ENCODE measurements at places on chromosomes 5 and 9. TPM values are rescaled to one million over a fixed set of nuclear protein-coding genes. Genes with fewer than 3 reads are reported as not detected.

GRCh38 chr5:35659556-35659955 is 41.9 kb downstream of the SPEF2 start:
- DNase-seq = no peak

- no peak for DNase-seq
Observed at GRCh38 chr5:115599924-115600323, 2.4 kb downstream of the TICAM2 start.

Gene PLAC8L1
- 0.30 TPM for total RNA-seq

DNA sequence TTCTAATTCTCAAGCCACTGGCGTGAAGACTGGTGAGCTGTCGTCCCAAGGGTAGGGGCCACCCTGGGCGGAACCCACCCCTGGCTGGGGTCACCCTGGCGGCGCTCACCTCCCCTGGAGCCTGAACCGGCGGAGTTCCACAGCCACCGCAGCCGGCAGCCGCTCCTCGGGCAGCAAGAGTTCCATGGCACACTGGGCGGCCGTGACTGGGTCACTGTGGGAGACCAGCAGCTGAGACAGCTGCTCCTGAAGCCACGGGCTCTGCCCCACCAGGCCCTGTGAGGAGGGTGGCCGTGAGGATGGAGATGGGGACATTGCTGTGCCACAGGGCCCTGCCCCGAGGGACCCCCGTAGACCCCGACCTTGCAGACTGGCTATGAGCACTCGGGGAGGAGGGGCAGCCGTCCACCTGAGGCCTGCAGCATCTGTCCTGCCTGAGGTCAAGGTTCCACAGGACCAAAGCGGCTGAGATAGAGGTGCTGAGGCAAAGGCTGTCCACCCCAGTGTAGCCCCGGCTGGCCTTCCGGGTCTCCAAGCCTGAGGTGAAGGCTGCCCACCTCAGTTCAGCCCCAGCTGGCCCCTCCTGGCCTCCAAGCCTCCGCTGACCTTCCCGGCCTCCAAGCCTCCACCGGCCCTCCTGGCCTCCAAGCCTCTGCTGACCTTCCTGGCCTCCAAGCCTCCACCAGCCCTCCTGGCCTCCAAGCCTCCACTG is 50.6 kb upstream of the NRARP start:
- DNase-seq = no peak

Gene RGS7BP
- total RNA-seq = 1.7 TPM

- DNase-seq = no peak
Observed at GRCh38 chr9:120536094-120536493, 43.9 kb downstream of the CDK5RAP2 start.

Gene CRHBP
- not detected for total RNA-seq

GRCh38 chr5:39675676-39676075 is 250.9 kb upstream of the DAB2 start:
- no peak for DNase-seq
